H1 (cell line): ENCODE measurements at places on chromosomes 5 and 9.

DNA sequence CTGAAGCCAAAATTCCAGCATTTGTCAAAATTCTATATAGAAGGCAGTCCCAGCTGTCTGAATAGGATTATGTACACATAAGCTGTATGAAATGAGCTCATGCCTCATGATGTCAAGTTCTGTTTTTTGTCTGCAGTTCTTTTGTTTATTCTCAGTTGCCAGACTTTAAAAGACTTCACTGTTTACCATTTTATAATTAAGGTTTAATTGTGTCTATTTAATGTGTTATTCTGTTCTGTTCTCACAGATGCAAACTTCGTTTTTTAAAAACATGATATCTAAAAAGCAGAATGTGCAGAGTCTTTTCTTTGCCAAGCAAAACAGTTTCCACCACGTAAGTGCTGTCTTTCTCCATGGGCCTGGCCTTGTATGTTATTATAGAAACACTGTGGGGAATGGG lies 31.1 kb downstream of the ERAP1 start:
- no peak for DNase-seq

DNA sequence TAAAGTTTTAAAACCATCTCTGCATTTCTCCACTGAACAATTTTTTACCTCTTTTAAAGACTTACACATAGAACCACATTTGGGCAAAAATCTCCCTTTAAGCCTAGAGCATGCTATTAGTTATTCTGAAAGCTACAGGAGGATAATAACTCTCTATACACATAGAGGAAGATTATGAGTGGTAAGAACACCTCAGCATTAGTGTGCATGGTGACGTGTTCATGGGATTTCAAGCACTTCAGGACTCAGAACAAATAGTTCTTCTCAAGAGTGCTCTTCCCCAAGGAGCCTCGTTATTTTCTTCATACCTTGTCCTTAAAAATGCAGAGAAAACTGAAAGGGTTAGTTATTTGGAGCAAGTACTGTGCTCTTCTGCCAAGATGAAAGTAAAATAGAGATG lies 256.9 kb upstream of the TUSC1 start:
- no peak for DNase-seq

DNA sequence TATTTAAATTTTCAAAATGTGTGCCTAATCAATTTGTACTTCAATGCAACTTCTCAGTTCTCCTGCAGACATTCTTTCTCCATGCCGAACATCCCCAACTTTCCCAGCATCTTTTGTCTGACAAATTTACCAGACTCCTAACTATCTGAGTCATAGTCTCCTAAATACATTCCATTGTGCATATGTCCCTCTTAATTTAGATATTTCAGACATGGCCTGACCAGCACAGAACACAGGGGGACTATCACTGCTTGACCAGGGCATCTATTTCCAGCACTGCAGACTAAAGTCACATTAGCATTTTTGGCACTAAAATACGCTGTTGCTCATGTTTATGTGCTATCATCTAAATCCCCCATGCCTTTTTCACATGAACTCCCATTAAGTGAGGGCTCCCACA lies 71.9 kb downstream of the ITGA1 start:
- DNase-seq: no peak

- no peak for DNase-seq
These were observed 102.6 kb upstream of the TRPM3 start for GRCh38 chr9:71223953-71224538.

GRCh38 chr5:67880876-67881275 lies 334.7 kb upstream of the PIK3R1 start:
- DNase-seq: no peak

GRCh38 chr5:140043508-140043872 lies 391 bp upstream of the NRG2 start:
- no peak for DNase-seq
